ENCODE measurements at places on chromosomes 7 and 10.

- no peak for DNase-seq
Observed at GRCh38 chr10:132506711-132507408, 30.7 kb upstream of the INPP5A start.

GRCh38 chr10:8037941-8038894, 16.3 kb upstream of the GATA3 start:
- no peak for DNase-seq

DNA sequence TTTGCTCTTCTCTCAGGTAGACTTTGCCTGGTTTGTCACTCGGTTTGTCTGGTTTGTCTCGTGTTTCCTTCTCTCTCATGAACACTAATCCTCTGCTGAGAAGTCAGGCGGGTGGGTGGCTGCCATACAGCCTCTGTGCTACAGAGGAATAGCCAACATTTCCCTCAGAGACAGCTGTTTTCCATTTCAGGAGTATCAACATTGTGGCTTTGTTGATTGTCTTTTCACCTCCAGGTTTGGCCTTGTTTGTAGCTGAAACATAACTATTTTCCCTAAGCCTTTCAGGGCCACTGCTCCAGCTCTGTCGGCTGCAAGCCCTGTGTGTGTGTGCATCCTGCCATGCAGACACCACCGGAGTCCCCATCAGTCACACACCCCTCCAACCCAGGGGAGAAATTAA, 122.8 kb downstream of the BAMBI start:
- no peak for DNase-seq

GRCh38 chr10:45373003-45373575, 927 bp upstream of the ALOX5 start:
- no peak for DNase-seq

DNA sequence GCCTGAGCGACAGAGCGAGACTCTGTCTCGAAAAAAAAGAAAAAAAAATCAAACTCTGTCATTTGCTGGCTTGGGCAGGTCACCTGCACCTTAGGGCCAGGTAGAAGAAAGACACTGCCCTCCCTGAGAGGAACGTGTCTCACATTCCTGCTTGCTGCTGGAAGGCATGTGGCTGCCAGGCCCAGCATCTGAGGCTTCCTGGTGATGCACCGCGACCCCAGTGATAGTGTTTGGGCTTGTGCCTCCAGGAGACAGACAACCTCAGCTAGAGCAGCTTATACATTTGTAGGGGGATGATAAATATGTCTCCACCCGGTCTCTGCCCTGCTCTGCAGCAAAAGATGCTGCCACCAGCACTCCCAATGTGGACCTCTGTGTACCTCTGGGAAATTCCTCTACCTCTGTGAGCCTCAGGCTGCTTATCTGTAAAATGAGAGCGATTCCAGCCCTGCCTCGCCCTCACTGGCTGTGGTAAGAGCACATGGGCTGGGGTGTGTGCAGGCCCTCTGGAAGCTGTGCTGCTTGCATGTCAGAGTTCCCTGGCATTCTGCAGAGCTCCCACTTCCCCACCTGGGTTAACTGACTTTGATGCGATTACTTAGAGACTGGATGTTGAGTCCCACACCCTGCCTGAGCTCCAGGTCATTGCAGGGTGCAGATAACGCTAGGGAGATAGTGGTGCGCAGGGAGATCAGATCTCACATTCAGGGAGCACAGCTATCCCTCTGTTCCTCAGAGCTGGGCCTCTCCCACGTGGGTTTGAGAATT, 19.9 kb downstream of the SLC29A3 start:
- no peak for DNase-seq

- DNase-seq = no peak
Observed at GRCh38 chr10:16314259-16314658, 122.6 kb upstream of the PTER start.

DNA sequence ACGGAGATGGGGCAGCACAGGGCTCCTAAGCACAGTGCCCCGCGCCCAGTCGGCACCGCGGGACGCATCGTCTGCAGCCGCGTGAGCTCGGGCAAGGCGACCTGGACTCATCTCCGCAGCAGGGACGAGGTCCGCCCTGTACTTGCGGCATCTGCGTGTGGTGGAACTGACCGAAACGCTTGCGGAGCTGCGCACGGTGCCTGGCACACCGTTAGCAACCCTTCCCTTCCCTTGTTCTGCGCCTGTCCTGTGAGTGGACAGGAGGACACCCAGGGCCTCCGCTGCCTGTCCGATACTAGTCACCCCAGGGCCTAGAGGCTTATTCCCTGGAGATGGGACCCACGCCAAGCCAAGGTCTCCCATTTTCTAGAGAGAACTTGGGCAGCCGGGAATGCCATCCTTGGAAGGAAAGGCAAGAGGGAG, 98.5 kb downstream of the WDR11 start:
- DNase-seq = no peak

- DNase-seq = no peak
Observed at GRCh38 chr10:6912929-6913328, 332.9 kb upstream of the PRKCQ start.

GRCh38 chr10:28959850-28960501, 282.7 kb downstream of the BAMBI start:
- DNase-seq = no peak

GRCh38 chr7:70005480-70005879, 407.2 kb downstream of the AUTS2 start:
- no peak for DNase-seq

- no peak for DNase-seq
Observed at GRCh38 chr7:53485354-53485753, 449.9 kb downstream of the POM121L12 start.

DNA sequence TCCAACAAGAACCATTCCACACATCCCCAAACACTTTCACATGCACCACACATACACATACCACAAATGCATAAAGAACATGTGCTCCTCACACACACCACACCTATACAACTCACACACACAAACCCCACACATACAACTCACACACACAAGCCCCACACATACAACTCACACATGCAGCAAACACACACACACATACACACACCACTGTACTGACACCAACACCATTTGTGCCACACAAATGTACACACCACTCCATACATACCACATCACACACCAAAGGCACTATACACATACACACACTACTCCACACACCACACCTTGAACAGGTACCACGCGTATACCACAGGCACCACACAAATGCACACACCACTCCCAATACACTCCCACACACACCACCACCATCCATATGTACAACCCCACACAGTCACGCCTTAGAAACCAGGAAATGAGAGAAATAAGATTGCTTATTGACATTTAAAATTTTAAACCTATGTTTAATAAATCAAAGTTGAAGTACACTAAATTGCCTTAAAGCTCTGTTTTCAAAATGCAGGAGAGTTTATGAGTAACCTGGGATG, 107.4 kb downstream of the ARL4A start:
- no peak for DNase-seq

GRCh38 chr10:6202098-6202683, 541 bp upstream of the PFKFB3 start:
- no peak for DNase-seq

- no peak for DNase-seq
Observed at GRCh38 chr10:113610631-113611601, 52.9 kb downstream of the NRAP start.

GRCh38 chr10:31262672-31263071, 56.3 kb upstream of the ZEB1 start:
- no peak for DNase-seq

DNA sequence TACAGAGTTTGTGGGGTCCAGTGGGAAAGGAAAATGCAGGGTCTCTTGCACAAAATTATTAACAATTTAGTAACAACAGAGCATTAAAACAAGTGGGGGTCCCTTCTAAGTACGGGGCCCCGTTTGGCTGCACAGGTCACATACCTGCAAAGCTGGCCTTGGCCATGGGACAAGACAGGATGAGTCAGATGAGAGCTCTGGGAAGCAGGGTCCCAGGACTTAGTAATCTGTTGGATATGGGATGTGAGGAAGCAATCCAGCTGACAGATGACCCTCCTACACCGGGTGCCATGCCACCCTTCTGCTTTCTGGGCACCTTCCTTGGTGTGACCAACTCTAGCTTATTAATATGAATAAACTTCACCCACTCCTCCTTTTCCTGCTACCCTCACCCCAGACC, 3.2 kb upstream of the DUSP5 start:
- no peak for DNase-seq

GRCh38 chr10:71367271-71367670, 29.4 kb upstream of the CDH23 start:
- no peak for DNase-seq

- no peak for DNase-seq
Observed at GRCh38 chr10:20625868-20626267, 271.2 kb downstream of the NEBL start.

DNA sequence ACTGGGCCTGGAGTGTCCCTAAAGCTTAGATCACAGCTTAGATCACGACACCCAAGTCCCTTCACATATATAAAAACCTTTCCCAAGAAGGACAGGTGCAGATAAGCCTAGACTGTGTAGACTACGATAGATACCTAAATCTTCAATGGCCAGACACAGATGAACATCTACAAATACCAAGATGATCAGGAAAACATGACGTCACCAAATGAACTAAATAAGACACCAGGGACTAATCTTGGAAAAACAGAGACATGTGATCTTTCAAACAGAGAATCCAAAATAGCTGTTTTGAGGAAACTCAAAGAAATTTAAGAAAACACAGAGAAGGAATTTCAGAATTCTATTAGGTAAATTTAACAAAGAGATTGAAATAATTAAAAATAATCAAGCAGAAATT, 1082.6 kb upstream of the PHF14 start:
- DNase-seq = no peak

GRCh38 chr10:133276435-133277201, at the start of gene ADAM8:
Gene ADAM8, minus strand, starts transcription at chr10:133276868. Its CDS starts 51 bp downstream, at chr10:133276817.
- DNase-seq = peak; percentile 43

- DNase-seq = no peak
Observed at GRCh38 chr7:94049615-94050014, 45.5 kb upstream of the BET1 start.

GRCh38 chr7:28389504-28390395, 22.6 kb upstream of the CREB5 start:
- DNase-seq = no peak

DNA sequence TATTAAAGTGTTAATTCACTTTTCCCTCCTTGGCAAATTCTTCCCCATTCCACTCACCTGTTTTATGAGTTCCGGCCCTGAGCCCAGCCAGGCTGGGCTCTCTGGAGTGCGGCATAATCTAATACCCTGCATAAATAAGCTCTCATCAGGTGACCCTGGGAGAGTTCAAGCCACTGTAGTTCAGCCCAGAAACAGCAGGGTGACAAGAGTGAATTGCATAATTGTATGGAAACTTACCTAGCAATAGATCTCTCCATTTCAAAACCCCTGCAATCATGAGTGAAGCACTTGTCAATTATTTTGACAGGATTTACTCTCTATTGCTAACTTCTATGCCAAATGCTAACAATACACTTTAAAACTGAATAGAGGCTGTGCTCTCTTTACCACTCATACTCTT, 94.7 kb downstream of the OSBPL3 start:
- DNase-seq = no peak

DNA sequence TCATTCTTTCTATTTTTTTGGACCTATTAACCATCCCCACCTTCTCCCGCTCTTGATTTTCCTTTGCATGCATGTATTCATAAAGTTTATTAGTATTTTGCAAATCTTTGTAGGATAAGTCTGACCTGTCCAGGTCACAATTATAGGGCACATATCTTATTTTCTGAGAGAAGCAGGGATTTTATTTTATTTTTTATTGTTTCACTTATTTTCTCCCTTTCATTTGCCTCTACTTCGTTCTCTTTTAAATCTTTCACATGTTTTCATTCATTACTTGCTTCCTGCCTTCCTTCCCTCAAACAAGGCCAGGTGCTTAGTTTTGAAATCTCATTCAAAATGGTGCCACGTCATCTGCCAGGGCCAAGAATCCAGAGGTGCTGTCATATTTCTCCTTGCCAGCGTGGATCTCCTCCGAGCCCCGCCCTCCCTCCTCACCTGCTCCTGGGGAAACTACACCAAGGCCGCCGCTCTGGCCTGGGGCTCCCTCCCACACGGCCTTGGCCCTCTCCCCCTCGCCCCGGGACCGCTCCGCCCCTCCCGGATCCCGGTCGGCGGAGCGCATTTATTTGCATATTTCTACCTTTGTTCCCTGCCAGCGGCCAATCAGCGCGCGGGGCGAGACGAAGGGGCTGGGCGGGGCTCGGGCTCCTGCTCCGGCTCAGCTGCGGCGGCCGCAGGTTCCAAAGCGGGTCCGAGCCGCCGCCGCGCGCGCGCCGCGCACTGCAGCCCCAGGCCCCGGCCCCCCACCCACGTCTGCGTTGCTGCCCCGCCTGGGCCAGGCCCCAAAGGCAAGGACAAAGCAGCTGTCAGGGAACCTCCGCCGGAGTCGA, at the start of gene TSPAN13:
Gene TSPAN13, plus strand, starts transcription at position 654 of the 830 bp plus-strand sequence. CDS start 213 bp downstream, outside the sequence.
- DNase-seq = peak; percentile 36

GRCh38 chr10:29280488-29280840, 8.4 kb upstream of the LYZL1 start:
- DNase-seq = no peak

DNA sequence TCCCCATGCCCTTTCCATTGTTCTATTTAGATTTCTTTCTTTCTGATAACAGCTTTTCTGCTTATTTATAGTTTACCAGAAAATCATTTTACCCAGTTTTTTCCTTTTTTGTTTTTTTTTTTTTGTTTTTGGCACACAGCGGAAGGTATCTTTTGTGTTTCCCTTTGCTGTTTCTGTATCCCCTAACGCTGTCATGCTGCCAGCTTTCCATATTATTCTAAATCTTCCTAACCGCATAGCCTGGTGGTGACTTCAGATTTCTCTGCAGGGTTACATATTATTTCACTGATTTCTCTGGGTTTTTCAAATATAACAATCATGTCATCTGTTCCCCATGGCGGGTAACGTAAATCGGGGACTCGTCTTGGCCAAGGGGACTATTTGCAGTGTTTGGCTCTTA, 4.0 kb upstream of the SLC29A4 start:
- no peak for DNase-seq

DNA sequence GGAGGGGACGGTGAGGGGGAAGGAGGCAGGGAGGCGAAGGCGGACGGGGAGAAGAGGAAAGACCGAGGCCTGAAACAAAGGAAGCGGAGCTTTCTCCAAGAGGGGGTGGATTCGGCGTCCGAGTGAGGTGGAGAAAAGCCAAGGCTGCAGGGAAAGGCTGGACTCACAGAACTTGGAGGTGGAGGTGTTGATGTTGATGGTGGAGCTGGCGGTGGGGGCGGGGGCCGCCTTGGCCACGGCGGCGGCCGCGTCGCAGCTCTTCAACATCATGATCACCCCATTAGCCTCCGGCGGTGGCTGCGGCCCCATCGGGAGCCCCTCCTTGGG, 578 bp downstream of the CACUL1 start:
- DNase-seq = no peak

Data from stimulated activated CD4-positive, alpha-beta T cell treated with anti-CD3 and anti-CD28 coated beads, Interleukin-1b, Interleukin-23, amount 100 ng/mL, for 24 hours (primary cell).